ENCODE measurements at places on chromosomes 7 and 10.
A peak's percentile ranks its signal among the peaks of the same experiment; 100 is the strongest.

DNA sequence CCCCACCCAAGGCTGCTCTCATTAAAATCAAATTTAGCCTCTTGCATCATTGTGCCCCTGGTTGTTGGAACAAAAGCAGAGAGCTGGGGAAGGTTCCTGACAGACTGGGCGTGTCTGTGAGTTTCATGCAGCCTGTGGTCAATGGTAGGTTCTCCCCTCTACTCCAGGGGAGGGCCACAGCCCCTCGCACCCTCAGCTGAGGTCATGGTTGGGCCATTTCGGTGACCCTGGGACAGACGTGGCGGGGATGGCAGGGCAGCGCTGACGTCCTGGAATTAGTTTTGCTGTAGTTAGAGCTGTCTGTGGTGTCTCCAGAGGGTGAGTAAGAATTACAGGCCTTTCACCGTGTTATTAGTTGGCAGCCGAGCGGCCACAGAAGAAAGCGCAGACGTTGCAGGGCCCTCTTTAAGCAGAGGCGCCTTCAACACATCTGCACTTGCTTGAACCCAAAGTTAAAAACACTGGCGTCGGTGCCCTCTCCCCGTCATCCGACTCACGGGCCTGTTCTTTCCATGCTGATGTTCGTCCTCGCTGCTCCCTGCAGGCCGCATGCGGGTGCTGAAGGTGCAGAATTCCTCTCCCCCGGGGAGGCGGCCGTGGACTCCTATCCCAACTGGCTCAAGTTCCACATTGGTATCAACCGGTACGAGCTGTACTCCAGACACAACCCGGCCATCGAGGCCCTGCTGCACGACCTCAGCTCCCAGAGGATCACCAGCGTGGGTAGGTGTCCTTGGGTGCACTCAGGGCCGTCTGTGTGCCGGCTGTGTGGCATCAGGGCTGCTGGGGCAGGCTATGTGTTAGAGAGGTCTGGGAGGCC lies 2.8 kb downstream of the FAM20C start:
- DNase-seq = no peak

GRCh38 chr7:33849004-33849403 lies 56.3 kb upstream of the BMPER start:
- DNase-seq = no peak

- no peak for DNase-seq
Observed at GRCh38 chr10:86658261-86658741, 4.0 kb downstream of the OPN4 start.

DNA sequence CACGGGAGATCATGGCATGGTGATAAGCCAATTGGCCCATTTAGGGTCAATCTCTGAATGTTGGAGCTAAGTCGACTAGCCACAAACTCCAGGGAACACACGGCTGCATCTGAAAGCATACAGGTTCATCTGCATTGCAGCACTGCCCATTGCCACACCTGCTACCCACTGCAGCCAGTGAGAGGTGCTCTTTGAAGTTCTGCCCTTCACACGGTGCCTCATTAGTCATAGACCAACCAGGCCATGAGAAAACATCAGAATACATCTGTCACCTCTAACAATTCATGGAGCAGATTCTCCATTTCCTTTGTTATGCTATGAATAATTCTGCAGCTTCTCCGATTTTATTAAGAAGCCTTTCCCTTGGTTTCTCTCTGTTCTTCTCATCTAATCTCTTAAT lies 65.7 kb upstream of the FAM204A start:
- no peak for DNase-seq

GRCh38 chr10:17756557-17757217 lies 4.7 kb downstream of the TMEM236 start:
- no peak for DNase-seq

GRCh38 chr7:70353330-70353945 lies 755.2 kb downstream of the AUTS2 start:
- DNase-seq = peak; percentile 65

GRCh38 chr7:135729230-135729629 lies 1.2 kb upstream of the SLC13A4 start:
- no peak for DNase-seq

GRCh38 chr10:7410862-7411670 lies at the start of gene SFMBT2:
TSS of gene SFMBT2 (minus strand) at chr10:7411034. CDS start at chr10:7381898, 29,136 bp downstream.
- no peak for DNase-seq

DNA sequence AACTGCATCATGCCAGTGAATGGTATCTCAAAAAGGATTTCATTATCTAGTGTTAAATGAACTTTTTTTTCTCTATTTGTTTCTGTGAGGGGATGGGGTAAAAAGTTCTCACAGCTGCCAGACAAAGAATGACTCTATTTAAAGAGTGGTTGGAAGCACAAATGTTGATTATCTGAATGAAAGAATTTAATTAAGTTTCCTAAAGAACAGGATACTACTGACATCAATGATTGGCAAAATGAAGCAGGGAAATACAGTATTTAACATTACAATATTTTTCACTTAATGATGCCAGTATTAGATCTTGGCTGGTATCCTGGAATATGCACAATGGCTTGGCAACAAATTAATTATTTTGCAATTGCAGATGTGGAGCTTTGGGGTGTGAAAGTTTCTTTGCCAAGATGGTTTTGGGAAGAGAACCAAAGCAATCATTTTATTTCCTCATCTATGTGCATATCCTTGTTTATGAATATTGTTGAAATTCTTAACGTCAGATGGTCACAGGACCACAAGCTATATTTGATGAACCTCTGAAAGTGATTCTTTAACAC lies 336.8 kb downstream of the ARL4A start:
- no peak for DNase-seq

DNA sequence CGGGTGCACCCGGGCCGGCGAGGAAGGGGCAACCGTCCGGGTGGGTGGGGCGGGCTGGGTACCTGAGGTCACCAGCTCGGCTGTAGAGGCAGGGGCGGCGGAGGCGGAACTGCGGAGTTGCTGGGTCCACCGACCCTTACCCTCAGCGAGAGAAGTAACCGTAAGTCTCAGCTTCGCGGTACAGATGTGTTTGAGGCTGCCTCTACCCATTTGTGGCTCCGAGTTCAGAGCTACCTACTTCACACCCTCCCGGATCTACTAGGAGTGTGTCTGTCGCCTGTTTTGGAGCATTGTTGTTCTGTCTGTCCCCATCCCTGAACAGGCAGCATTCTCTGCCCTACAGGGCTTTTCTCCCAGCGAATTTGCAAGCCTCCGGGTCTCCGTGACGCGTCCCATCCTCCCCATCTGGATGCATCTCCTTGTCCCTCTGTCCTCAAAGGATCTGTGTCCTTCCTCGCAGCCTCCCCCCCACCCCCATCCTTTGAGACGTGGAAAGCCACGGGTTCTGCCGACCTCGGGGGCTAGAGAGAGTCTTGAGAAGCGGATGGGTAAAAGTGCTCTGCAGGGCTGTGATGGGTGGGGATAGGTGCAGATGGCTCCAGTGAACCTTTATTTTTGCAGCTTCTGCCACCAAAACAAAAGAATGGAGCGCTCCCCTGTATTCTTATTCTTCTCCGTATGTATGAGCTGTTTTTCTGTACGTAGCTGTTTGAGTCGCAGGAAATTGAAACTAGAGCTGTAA lies 757 bp downstream of the ANKIB1 start:
- DNase-seq = no peak

DNA sequence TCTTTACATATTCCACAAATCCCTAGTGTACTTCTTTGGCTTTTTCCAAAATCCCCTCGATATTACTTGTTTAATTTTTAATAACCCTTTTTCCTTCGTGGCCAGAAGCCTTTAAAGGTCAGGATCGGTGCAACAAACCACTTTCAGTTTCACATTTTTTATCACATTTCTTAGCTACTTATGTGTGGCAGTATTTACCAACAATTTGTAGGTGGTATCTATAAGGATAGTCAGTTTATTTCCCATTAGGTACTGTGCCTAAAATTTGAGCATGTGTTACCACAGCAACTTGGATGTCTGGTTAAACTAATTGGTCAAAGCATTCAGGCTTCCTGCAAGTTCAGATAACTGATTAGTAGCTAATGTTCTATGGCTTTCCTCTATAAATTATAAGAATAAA lies 104.9 kb downstream of the CDK14 start:
- no peak for DNase-seq

GRCh38 chr10:62082729-62083411 lies 181.4 kb downstream of the ARID5B start:
- no peak for DNase-seq

DNA sequence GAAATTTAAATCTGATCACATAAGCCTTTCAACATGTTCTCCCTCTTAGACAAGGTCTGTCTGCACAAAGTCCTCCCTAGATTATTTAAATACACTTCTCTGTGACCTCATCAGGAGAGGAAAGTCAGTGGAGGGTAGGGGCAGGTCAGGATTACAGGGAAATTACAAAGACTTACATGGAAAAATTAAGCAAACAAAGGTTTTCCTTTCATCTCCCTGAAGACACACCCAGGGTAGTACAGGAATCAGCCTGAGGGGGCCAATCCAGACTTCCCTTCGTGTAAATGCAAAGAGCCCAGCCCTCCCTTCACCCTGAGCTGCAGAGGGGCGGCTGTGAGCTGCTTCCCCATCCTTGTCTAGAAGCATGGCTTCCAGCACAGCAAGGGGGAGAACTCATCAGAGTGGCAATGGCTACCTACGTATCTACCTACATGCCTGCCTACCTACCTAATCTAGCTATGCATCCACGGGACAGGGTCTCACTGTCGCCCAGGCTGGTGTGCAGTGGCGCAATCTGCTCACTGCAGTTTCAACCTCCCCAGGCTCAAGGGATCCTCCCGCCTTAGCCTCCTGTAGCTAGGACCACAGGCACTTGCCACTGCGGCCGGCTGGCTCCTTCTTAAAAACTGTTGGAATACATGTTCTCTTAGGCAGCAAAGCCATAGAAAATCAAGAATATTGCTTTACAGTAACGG lies 33.2 kb downstream of the PITRM1 start:
- DNase-seq = no peak

DNA sequence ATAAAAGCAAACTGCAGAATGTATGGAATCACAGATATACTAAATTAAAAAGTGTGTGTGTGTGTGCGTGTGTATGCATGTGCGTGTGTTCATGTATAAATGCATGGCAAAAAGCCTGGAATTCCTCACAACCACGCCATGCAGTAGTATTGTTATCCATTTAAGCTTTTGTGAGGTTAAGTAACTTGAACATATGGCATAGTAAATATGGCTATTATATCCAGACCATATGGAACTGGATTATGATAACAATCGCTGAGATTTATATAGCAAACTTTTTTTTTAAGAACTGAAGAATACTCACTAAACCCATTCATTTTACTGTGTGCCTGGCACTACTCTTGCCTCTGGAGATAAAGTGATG lies 22.3 kb upstream of the NANOS1 start:
- DNase-seq = no peak

DNA sequence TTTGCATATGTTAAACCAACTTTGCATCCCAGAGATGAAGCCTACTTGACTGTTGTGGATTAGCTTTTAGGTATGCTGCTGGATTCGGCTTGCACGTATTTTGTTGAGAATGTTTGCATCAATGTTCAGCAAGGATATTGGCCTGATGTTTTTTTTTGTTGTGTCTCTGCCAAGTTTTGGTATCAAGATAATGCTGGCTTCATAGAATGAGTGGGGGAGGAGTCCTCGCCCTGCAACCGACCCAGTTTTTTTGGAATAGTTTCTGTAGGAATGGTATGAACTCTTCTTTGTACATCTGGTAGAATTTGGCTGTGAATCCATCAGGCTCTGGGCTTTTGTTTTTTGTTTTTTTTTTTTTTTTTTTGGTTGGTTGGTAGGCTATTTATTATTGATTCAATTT lies 147.9 kb downstream of the AHR start:
- DNase-seq = no peak

DNA sequence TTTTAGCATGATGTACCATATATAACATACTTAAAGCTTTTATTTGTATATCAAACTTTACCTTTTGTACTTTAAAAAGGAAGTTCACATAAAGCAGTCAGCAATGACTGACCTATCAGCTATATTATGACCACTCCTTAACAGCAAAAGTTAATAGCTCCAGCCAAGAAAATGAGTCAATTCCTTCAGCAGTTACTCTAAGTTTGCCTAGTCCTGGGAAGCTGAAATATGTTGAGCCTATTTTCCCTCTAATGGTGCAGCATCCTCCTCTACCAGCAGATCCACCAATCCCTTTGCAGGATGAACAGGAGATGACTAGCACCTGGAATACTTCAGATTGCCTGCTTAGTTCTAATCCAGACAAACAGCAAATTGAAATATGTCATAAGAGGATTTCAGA lies 64.2 kb downstream of the CUL2 start:
- no peak for DNase-seq
